ENCODE measurements at places on chromosomes 16 and 17. TPM values are rescaled to one million over a fixed set of nuclear protein-coding genes. Genes with fewer than 3 reads are reported as not detected.

GRCh38 chr17:65064452-65065019 lies 8.0 kb upstream of the GNA13 start:
- no peaks in the 10 kb centered on the region for H3K36me3 ChIP-seq
- peaks cover 4% of the 10 kb centered on the region for H3K4me1 ChIP-seq
- no peaks in the 10 kb centered on the region for H3K27me3 ChIP-seq
- H3K4me3 ChIP-seq: no peak overlapping the region
- H3K27ac ChIP-seq: no peak overlapping the region

DNA sequence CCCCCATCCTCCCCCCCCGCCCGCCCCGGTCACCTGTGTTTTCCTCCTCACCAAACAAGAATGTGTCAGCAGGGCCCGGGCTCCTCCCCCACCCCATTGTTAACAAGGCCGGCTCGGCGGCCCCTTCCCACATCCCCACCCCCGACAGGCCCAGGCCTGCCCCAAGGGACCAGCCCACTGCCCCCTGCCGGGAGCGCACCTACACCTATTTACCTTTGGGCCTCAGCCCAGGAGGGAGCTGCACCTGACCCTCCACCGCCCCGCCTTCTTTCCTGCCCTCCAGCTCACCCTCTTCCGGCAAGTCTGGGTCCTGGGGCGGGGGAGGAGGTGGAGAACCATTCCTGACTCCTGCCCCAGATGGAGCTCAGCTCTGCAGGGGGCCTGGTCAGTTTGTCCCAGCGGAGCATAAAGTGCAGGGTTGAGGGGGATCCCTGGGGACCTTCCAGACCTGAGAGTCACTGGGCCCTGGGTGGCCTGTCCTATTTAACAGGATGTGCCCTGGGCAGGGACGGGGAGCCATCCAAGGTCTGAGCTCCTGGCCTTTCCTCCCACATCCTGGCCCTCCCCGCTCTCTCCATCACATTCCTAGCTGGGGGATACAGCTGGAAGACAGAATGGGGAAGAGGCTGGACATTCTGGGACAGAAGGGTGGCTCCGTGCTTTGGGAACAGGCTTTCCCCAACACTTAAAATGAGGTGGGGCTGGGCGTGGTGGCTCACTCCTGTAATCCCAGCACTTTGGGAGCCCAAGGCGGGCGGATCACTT lies 8.3 kb downstream of the FOXJ1 start:
- peak; percentile 98 for DNase-seq
- H3K27ac ChIP-seq: no peak overlapping the region

SNAI3 gene
- 3.2 TPM for total RNA-seq

DNA sequence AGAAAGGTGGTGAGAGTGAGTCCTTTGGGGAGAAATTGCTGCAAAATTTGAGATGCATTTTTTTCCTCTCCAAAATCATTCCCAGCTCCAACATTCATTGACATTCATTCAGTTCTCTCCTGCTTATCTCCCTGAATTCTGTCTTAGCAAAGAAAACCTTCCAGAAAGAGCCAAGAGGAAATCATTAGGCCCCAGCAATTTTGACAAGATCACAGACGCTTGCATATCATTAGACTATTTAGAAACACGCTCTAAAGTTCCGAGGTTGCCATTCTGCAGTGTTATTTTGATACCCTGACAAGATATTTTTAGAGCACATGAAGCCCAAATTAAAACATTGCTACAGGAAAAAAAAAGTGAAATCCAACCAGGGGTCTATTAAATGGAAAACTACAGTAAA lies 9.6 kb upstream of the CHCT1 start:
- H3K36me3 ChIP-seq: no peaks in the 10 kb centered on the region
- no peaks in the 10 kb centered on the region for H3K27me3 ChIP-seq
- no peak overlapping the region for H3K27ac ChIP-seq
- H3K4me3 ChIP-seq: no peak overlapping the region
- no peaks in the 10 kb centered on the region for H3K4me1 ChIP-seq

GRCh38 chr16:67027046-67027445 lies 1.9 kb upstream of the CBFB start:
- H3K4me1 ChIP-seq: no peaks in the 10 kb centered on the region
- H3K4me3 ChIP-seq: no peak overlapping the region
- H3K27ac ChIP-seq: no peak overlapping the region
- H3K36me3 ChIP-seq: peaks cover 13% of the 10 kb centered on the region

DNA sequence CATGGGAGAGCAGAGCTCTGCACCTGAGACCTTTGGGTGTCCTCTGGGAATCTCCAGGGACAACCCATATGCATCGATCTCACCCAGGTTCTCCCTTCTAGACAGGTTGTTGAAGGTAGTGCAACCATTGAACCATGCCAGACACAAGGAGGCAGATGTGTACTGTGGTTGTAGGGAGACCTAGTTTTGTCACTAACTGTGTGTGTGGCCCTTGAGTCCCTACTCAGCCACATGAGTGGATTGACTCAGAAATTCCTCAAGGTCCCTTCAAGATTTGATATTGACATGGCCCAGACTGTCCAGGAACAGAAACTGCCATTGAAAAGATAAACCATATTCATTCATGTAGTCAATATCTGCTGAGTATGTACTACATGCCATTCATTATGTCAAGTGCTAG lies 396.4 kb upstream of the CCL2 start:
- peaks cover 6% of the 10 kb centered on the region for H3K4me1 ChIP-seq
- H3K27ac ChIP-seq: no peak overlapping the region
- DNase-seq: no peak
- H3K36me3 ChIP-seq: no peaks in the 10 kb centered on the region

DNA sequence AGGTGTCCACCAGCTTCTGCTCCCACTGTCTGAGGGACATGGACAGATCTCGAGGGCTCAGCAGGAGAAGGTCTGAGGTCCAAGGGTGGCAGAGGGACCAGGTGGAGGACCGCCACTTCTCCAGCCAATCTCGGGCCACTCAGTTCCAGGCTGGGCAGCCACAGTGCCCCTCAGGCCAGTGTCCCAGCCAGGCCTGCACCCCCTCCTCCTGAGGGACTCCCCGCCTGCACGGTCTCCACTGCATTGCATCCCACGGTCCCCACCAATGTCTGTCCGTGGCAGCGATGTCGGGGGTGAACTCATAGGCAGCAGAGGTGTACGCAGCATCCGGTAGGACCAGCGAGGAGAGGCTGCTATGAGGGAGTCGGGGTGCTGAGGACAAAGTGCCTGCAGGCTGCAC lies 64.2 kb upstream of the DOC2B start:
- H3K27ac ChIP-seq: no peak overlapping the region
- H3K4me3 ChIP-seq: no peak overlapping the region
- H3K36me3 ChIP-seq: no peaks in the 10 kb centered on the region
- H3K4me1 ChIP-seq: no peaks in the 10 kb centered on the region

ZP2 gene
- not detected for total RNA-seq

GRCh38 chr16:12674071-12674470 lies 129.6 kb downstream of the CPPED1 start:
- no peak for DNase-seq
- H3K27me3 ChIP-seq: no peaks in the 10 kb centered on the region
- H3K4me1 ChIP-seq: no peaks in the 10 kb centered on the region
- no peak overlapping the region for H3K4me3 ChIP-seq
- H3K27ac ChIP-seq: no peak overlapping the region

GRCh38 chr16:67260426-67261063 lies 11.8 kb downstream of the SLC9A5 start:
- no peaks in the 10 kb centered on the region for H3K27me3 ChIP-seq
- H3K4me1 ChIP-seq: no peaks in the 10 kb centered on the region
- no peak overlapping the region for H3K27ac ChIP-seq

SENP3 gene
- total RNA-seq: 80.6 TPM

DNA sequence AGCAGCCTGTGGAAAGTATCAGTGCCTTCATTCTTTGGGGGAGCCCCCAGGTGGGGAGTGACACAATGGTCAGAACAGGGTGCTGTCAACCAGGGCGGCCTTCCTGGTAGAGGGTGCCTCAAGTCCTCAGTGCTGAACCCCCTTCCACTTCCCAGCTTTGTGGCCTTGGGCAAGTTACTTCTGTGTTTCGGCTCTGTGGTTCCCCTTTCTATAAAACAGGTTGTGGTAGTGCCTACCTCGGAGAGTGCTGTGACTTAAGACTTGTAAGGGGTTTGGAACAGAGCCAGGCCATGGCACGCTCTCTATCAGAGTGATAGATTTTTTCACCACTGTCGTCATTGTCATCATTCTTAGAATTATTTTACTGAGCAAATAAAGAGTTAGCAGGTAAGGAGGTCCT lies 141.1 kb downstream of the CCDC182 start:
- peaks cover 3% of the 10 kb centered on the region for H3K4me1 ChIP-seq
- no peak overlapping the region for H3K4me3 ChIP-seq
- no peak overlapping the region for H3K27ac ChIP-seq
- no peaks in the 10 kb centered on the region for H3K27me3 ChIP-seq
- DNase-seq: no peak
- peaks cover 5% of the 10 kb centered on the region for H3K36me3 ChIP-seq

- peaks cover 3% of the 10 kb centered on the region for H3K4me1 ChIP-seq
- DNase-seq: peak; percentile 62
- peaks cover 3% of the 10 kb centered on the region for H3K27me3 ChIP-seq
- peak overlapping the region; percentile 49 for H3K4me3 ChIP-seq
- H3K36me3 ChIP-seq: no peaks in the 10 kb centered on the region
- no peak overlapping the region for H3K27ac ChIP-seq
Observed at GRCh38 chr17:48456589-48456988, 26.6 kb upstream of the SKAP1 start.

DNA sequence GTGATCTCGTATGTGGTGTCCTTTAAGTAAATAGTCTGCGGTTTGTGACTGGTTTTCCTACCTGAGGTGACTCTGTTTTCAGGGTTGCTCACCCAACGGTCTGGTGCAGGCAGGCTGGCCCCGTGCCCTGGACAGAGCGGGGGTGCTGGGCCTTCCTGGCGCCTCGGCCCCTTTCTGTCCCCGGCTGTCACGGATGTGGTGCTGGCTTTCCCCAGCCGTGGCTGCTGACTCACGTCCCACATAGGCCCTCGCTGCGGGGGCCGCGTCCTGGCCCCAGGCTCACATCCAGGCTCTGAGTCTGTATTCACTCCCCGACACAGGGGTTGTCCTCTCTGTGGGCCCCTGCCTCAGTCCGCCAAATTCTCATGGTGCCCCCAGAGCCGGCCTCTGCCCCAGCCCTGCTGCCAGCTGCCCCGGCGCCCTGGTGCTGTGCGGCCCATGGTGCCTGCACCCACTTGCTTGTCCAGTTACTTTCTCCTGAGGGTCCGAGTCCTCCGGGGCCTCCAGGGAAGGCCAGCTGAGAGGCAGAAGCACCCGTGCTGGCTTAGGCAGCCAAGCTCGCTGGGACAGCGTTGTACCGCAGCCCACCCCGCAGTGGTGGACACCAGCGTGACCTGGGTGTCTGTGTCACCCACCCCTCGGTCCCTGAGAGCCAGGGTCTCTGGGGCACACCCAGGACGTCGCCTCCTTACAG lies 5.9 kb downstream of the CHMP6 start:
- peaks cover 20% of the 10 kb centered on the region for H3K36me3 ChIP-seq
- no peaks in the 10 kb centered on the region for H3K4me1 ChIP-seq
- H3K4me3 ChIP-seq: no peak overlapping the region
- peak; percentile 18 for DNase-seq
- H3K27me3 ChIP-seq: no peaks in the 10 kb centered on the region

Measured in H9 (cell line).